ENCODE measurements at places on chromosomes 7 and 10. TPM values are rescaled to one million over a fixed set of nuclear protein-coding genes. Genes with fewer than 3 reads are reported as not detected.

Gene VPS37D
- 2.9 TPM for total RNA-seq

Gene AGBL3
- 0.46 TPM for total RNA-seq

Gene NT5C3A
- total RNA-seq, result 20.4 TPM

Gene TSC22D4
- 33.3 TPM for total RNA-seq

Gene FXYD4
- not detected for total RNA-seq

Gene EN2
- total RNA-seq, result not detected

Gene NPY
- not detected for total RNA-seq

Gene HOXA1
- 9.6 TPM for total RNA-seq

Gene CYP17A1
- total RNA-seq, result not detected

Gene TUBAL3
- total RNA-seq, result 1.5 TPM

Gene PON1
- not detected for total RNA-seq

Gene PRSS37
- total RNA-seq, result not detected

Gene KBTBD2
- 33.0 TPM for total RNA-seq

Gene NACAD
- 3.4 TPM for total RNA-seq

Gene AHR
- total RNA-seq, result 28.7 TPM

Gene AP5Z1
- total RNA-seq, result 20.4 TPM

Gene SFMBT2
- total RNA-seq, result not detected

Gene NME8
- not detected for total RNA-seq

Gene PLAC9
- not detected for total RNA-seq

Gene CCT6A
- 262 TPM for total RNA-seq

Gene EGR2
- not detected for total RNA-seq

Gene CALHM2
- total RNA-seq, result 2.3 TPM

Gene OR2A12
- total RNA-seq, result not detected

Gene HOXA10
- 1.1 TPM for total RNA-seq

Gene PGAM2
- total RNA-seq, result not detected

Gene CCL24
- not detected for total RNA-seq

Gene GDF2
- not detected for total RNA-seq

Gene RAPGEF5
- 7.6 TPM for total RNA-seq

Gene UPK3B
- total RNA-seq, result 1.4 TPM

Gene ELOVL3
- total RNA-seq, result 0.23 TPM

Gene NOBOX
- total RNA-seq, result not detected

Gene GNAT3
- not detected for total RNA-seq

Gene NPC1L1
- not detected for total RNA-seq

Gene TEX47
- not detected for total RNA-seq

Gene SEMA3A
- not detected for total RNA-seq

Gene SEC61G
- 619 TPM for total RNA-seq

Gene GIMAP4
- not detected for total RNA-seq

Gene PPP1R3A
- not detected for total RNA-seq

Gene CCDC146
- total RNA-seq, result 1.8 TPM

Gene AHCYL2
- 16.6 TPM for total RNA-seq

Gene FEZF1
- total RNA-seq, result not detected

Gene ZKSCAN1
- 21.3 TPM for total RNA-seq

Gene ATG9B
- 0.08 TPM for total RNA-seq

Gene SLC16A9
- total RNA-seq, result 7.8 TPM

Gene ABCC2
- 0.39 TPM for total RNA-seq

Gene NUTM2E
- not detected for total RNA-seq

Gene CABCOCO1
- total RNA-seq, result not detected

Data from hair follicular keratinocyte (primary cell).